ENCODE measurements at places on chromosomes 16 and 17.

- no peak for DNase-seq
Measured at GRCh38 chr16:53503991-53504663, 1.1 kb upstream of the AKTIP start.

- DNase-seq, result no peak
Measured at GRCh38 chr17:66665194-66665593, 169.7 kb upstream of the CACNG5 start.

- no peak for DNase-seq
Measured at GRCh38 chr16:84303516-84303915, 8.8 kb downstream of the WFDC1 start.

DNA sequence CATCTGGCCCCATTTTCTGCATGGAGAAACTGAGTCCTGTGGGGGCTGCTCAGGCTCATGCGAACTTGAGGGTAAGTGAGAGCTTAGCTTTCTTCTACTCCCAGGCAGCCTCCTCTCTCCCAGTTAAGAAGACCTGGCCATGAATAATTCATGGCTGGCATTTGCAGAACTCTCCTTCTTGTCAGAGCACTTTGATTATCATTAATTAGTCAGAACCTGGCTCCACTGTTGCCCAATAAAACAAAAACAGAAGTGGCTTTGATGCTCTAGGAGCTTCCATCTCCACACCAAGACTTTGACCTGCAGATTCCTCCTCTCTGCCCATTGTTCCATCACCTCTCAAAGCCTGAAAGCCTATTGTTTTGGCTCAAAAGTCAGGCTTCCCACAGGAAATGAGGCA, 45.5 kb upstream of the CDH3 start:
- DNase-seq, result no peak

DNA sequence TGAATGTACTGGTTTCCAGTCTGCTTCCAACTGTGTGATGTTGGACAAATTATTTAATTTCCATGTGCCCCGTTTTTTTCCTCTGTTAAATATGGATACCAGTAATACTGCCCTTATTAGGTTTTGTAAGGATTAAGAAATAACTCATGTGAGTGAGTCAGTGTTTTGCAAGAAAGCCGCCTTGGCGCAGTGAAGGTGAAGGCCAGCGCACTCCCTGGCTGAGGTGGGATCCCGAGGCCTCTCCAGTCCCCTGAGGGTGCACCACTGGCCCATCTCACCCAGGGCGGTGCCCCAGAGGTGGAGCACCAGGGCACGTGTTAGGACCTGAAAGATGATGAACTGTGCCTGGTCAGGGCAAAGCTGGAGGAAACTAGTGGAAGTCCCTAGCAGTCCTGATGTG, 43.5 kb downstream of the PHKB start:
- DNase-seq, result no peak
